DMS53 (cell line): ENCODE measurements at places on chromosomes 5 and 9.

- no peak for DNase-seq
Observed at GRCh38 chr5:65861830-65862241, 64.5 kb upstream of the ERBIN start.

- no peak for DNase-seq
Observed at GRCh38 chr5:151384106-151384505, 36.7 kb upstream of the SLC36A2 start.

DNA sequence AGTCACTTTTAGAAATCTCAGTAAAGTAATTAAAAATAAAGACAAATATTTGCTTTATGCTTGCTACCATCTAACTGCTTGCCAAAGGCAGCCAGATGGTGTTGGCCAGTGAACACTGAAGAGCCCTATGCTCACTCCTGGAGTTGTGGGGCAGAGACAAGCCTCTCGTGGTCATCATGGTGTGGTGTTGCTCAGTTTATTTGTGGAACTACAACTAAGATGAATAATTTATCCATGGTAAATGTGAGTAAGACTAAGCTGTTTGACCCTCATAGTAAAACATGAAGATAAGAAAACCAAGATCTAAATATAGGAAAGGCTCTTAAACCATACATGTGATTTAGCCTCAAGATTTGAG lies 100.7 kb downstream of the PDE8B start:
- no peak for DNase-seq

- DNase-seq = peak; percentile 43
Observed at GRCh38 chr5:103060424-103060954, 59.4 kb downstream of the GIN1 start.

DNA sequence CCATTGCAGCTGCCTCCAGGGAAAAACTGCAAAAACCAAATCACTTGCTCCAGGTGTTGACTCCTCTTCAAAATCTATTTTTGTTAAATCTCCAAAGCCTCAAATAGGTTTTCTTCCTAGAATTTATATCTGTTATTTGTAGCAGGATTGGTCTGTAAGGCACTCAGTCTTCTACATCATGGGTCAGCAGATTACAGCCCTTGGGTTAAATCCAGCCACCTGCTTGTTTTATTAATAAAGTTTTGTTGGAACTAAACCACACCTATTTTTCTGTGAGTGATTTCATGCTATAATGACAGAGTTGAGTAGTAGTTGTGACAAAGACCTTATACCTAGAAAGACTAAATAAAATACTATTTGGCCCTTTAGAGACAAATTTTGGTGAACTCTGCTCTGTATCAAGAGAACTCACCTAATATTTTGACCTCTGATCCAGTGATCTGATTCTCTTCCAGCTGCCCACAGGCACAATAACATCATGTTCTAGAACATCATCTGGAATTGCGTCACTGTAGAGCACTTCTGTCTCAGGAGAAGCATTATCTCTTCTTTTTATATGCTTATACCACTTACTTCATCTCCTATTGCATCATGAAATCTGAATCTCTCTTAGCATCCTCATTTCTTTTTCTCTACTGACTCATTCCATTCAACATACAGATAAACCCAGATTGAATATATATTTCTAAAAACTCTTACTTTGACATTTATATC lies 130.1 kb downstream of the RPS23 start:
- no peak for DNase-seq

GRCh38 chr5:75509956-75510355 lies 1.5 kb downstream of the CERT1 start:
- DNase-seq = no peak

DNA sequence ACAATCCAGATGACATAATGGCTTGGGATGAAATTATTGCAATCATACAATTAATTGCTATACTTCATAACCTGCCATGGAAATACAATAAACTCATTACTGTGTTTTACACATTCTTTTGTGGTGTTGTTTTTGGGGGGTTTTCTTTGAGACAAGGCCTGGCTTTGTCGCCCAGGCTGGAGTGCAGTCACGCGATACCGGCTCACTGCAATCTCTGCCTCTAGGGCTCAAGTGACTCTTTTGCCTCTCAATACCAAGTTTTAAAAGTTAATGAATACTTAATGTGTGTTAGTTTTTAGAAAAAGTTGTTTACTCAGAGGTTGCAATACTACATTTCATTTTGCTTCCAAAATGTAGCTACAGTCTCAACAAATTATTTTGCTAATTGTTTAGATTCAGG lies 598.4 kb downstream of the CHSY3 start:
- no peak for DNase-seq

GRCh38 chr9:70389621-70390266 lies 24.7 kb downstream of the KLF9 start:
- no peak for DNase-seq

GRCh38 chr9:33719581-33720374 lies 75.6 kb upstream of the PRSS3 start:
- peak; percentile 61 for DNase-seq

GRCh38 chr5:137405393-137405792 lies 93.7 kb downstream of the SPOCK1 start:
- no peak for DNase-seq

- DNase-seq = no peak
Observed at GRCh38 chr5:87650284-87650683, 237.6 kb upstream of the CCNH start.

- DNase-seq = no peak
Observed at GRCh38 chr9:95862343-95862742, 13.1 kb upstream of the ERCC6L2 start.

DNA sequence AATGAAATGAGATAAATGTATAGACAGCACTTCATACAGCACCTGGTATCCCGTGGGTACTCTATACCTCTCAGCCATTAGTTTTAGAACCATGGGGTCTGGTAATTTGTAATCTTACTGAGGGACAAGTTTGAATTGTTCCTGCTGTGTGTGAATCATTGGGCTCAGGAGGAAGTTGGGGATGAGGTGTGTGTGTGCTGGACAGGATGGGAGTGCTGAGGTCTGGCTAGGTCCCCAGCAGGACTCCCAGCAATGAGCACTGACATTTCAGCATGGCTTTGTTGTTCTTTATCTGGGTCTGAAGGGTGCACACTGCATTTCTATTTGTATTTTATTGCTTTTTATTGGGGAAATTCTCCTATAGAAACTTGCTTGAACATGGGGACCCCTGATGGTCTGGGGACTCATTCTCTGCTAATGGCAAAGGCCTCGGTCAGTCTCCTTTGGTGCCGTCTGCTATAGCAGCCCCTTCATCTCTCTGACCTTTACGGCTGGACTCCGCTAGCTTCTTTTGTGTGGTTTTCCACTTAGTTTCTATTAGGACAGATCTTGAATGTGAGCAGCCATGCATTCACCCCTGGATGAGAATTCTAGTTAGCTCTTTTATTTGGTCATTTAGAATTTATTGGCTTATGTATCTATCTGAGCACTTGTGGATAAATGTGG lies 98.1 kb downstream of the SREK1 start:
- DNase-seq = no peak

GRCh38 chr5:33936381-33937016 lies at the start of gene RXFP3:
RXFP3 (plus strand) TSS chr5:33936386; CDS start chr5:33936741, 355 bp downstream.
- no peak for DNase-seq

GRCh38 chr5:159021901-159022556 lies 77.7 kb downstream of the EBF1 start:
- no peak for DNase-seq

DNA sequence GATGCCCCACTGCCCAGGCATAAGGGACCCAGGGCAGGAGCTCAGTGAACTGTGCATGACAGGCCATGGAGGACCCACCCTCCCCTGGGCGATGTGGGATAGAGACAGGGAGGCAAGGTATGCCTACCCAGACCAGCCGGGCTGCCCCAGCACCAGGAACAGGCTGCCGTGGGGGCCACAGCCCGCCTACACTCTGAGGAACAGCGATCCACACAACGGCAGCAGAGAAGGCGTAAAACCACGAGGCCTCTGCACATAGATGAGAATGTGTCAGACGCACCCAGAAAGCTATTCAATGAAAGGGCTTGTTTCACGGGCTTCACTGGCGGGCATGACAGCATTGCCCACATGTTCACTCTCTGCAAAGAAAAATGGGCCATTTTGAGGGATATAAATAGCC lies 49.5 kb downstream of the SEMA4D start:
- DNase-seq = no peak

- no peak for DNase-seq
Observed at GRCh38 chr9:80928697-80929096, 760.6 kb downstream of the TLE1 start.

DNA sequence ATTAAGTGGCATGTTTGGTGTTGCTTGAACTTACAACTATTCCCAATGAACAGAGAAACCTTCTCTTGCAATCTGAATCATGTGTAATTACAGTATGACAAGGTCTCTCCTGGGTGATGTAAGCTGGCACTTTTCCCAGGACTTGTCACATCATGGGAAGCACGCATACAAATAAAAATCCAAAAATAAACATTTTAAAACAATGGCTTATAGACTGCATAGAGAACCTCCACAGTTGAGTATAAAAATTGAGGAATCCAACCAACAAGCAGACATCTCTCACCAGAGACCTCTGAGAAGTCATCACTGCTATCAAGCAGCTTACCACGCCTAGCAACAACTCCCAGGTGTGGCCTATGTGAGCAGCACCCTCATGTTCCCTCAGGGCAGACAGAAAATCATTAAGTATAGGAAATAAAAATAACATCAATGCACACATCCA lies 3.9 kb downstream of the MLLT3 start:
- DNase-seq = peak; percentile 46

GRCh38 chr5:108543486-108543885 lies 161.6 kb upstream of the FBXL17 start:
- DNase-seq = no peak

- no peak for DNase-seq
Observed at GRCh38 chr5:14464096-14464495, 117.5 kb upstream of the OTULINL start.

DNA sequence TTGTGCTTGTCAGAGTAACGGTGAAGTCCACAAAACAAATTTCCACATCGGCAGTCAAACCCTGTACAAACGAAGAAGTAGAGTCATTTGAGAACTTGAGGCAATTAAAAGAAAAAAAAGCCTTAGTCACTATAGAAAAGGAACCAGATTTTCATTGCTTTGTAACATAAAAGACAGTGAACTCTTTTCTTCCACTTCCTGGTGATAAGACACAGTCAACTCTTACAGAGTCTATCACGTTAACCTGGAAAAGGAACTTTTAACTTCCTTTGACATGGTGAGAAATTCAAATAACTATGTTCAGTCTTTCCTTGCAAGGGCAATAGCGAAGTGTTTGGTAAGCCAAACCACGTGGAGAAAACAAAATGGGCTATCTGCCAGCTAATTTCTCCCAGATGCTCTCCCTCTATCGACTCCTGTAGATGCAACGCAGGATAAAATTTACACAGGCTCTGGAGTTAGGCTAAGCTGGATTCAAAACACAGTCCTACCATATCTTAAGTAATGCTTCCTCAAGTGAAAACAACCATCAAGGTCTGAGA lies 8.9 kb downstream of the ZFAND5 start:
- no peak for DNase-seq

DNA sequence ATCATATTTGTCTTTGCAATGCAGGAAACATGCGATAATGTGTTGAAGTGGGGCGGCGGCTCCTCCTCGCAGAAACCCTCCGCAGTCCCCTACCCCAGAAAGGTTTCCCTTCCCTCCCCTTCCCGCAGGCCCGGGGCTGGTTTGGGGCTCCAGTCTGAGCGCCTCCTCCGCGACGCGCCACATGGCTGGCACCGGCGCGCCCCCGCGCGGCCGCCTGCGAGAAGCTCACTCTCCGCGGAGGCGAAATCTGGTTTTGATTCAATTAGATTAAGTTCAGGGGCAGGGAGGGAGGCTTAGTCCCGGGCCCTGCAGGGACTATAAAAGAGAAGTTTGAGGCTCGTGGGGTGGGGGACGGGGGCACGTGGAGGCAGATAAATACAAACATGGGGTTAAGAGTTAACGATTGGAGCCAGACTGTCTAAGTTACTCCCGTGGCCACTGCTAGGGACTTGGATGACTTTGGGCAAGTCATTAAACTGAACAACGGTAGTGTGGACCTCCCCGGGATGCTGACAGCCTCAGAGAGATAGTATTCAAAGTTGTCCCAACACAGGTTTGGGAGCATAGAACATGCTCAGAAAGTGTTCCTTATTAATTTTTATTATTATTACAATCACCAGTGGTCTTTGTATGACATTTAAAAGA lies 69.4 kb downstream of the MSX2 start:
- DNase-seq = peak; percentile 70

- DNase-seq = no peak
Observed at GRCh38 chr9:2991292-2991691, 147.4 kb upstream of the PUM3 start.

DNA sequence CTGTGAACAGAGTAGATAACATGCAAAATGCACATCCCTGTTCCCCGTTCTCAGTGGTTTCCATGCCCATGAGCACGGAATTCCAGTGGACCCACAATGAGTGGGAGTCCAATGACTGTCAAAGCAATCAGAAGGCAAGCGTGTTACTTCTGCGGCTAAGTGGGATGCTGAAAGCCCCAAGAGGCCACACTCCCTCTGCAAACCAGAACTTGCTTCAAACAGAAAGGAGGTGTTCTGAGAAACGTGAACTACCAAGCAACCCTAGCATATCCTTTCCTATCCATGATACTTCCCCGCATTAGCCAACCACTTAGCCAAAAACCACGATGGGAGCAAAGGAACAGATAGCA lies 21.7 kb upstream of the MVB12B start:
- DNase-seq = no peak

- no peak for DNase-seq
Observed at GRCh38 chr5:75608870-75609269, 2.4 kb upstream of the ANKDD1B start.

DNA sequence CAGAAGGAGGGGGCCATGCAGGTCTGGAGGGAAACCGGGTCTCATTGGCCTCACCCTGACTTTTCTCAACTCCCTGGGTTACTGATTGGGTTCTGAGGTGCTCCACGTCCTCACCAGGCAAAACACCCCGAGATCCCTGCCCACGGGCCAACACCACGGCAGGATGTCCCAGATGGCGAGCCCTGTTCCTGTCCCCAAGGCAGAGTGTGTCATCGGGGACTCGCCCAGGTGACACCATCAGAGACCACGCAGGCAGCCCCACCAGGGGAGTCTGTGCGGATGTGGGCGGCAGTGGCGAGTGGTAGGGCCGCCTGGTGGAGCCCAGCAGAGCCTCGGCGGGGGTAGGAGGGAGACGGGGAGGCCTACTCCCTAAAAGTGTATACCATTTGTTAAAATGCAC lies 59.0 kb upstream of the UBAC1 start:
- DNase-seq = no peak

DNA sequence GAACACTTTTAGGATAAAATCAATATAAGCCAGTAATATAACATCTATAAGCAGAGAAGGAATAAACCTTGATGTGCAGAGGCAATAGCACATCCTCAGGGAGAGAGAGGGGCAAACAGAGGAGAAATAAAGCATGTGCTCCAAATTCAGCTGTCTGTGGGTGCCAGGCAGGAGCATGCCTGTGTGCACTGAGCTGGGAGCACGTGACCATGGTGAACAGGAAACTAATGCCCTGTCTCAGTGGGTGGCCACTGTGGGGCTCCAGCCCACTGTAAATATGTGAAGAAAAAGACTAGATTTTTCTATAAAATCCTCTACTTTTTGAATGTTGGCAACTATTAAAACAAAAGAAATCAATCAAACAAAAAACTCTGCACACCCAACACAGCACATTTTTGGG lies 55.3 kb downstream of the FYB1 start:
- DNase-seq = no peak

- no peak for DNase-seq
Observed at GRCh38 chr5:166031926-166032325, 2259.5 kb upstream of the WWC1 start.
